ENCODE measurements at places on chromosomes 5 and 9.

DNA sequence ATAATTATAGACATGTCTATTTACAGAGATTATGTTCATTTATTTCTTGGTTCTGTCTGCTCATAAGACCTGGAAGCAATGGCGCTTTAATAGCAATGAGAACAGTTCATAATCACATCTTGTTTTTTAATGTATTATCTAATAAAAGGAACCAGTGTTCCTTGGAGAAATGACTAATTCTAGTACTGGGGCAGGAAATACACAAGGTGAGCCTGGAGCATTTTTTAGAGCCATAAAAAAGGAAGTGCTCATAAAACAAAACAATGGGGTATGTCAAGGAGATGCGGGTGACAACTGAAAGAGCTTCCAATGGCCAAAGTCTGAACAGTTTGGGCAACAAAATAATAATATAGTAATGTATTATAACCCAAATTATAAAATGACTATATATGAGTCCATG is 531.9 kb upstream of the CHD1 start:
- no peak for DNase-seq

DNA sequence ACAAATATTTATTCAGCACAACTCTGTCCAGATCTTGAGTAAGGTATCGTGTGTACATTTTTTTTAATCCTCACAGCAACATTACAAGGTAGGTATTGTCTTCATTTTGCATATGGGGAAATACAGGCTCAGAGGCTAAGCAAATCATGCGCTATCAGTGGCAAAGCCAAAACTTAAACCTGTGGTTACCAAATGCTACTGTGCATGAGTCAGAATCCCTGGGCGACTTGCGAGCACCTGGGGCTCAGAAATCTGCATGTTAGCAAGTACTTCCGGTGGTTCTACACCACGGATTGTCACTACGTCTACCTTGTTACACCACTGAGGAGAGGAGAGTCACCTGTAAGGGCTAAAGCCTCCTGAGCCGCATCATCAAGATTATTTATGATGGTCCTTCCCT is 21.3 kb downstream of the C5orf58 start:
- peak; percentile 74 for DNase-seq

DNA sequence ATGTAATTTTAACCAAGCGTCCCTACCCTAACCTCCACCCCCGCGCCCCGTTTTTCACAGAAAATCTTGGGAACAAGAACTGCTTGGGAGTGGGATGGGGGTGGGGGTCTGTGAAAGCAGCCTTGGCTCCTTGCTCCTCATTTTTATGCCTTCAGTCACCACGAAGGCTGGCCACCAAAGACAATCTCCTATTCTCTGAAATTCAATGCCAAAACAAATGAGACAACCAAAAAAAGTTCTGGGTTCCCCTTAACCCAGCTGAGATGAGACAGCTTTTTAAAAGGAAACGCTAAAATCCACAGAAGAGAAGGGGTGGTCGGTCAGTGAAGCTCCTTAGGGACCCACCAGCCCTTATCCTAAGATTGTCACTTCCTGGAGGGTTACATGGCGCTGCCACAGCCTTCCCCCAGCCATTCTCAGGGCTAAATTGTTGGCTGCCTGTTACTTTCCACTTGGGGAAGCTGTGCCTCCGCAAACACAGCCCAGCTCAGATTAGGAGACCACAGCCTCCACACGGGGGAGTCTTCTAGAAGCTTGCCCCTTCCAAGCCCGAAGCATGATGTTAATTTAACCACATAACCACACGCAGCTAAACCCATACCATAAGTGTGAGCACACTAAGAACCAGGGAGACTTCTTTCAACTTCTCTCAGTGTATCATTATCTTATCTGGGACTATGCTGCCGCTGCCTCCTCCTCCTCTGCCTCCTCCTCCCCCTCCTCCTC is 136.3 kb downstream of the FOXD1 start:
- no peak for DNase-seq

GRCh38 chr9:113931140-113931539 is 55.0 kb downstream of the ZNF618 start:
- no peak for DNase-seq

DNA sequence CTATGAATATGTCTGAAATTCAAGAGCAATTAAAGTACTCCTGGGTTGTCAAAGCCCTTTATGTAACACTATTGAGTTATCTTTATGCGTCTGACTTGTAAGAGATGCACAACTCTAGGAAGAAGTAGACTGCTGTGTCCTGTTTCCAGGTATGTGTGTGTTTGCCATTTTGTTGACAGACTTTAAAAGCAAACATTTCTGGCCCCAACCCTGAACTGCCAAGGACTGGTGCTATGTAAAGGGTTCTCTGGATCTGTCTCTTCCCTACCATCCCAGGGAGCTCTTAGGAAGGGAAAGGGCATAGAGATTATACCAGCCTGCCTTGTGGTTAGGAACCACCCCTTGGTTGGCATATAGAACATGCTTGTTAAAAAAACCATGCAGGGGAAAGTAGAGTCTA is 12.1 kb downstream of the SLC22A5 start:
- DNase-seq: no peak

GRCh38 chr9:107982001-107982400 is 492.4 kb upstream of the KLF4 start:
- DNase-seq: no peak

DNA sequence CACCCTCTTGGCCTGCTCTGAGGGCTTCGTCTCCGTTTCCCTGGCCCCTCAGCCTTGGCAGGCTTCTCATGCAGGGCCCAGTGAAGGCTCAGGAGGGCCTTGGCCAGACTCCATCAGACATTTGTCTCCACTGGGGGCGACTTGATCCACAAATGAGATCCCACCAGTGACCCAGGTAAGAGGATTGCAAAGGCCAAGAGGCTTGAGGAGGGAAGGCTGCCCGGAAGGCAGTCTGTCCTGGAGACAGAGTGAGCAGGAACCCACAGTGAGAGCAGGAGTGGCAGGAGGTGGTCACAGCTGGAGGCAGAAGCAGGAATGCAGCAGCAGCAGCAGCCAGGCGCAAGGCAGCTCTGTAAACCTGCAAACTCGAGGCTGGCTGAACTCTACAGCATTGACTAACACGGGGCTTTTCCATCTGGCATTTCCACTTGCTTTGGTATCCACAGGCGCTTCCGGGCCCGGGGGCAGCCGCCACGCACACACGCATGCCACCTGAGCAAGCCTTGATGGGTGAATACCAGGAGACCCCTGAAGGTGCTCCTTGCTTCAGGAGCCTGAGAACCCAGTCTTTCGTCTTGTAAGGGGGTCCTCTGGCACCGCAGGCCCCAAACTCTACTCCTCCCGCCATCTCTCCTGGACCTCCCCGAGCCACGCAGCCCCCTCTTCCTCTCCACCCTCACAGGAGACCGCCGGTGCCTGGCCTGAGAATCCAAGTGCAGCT is 14.7 kb downstream of the MGAT1 start:
- DNase-seq: no peak

GRCh38 chr9:108134486-108135128 is 645.0 kb upstream of the KLF4 start:
- no peak for DNase-seq

GRCh38 chr5:74319076-74319475 is 321.5 kb downstream of the ENC1 start:
- no peak for DNase-seq

DNA sequence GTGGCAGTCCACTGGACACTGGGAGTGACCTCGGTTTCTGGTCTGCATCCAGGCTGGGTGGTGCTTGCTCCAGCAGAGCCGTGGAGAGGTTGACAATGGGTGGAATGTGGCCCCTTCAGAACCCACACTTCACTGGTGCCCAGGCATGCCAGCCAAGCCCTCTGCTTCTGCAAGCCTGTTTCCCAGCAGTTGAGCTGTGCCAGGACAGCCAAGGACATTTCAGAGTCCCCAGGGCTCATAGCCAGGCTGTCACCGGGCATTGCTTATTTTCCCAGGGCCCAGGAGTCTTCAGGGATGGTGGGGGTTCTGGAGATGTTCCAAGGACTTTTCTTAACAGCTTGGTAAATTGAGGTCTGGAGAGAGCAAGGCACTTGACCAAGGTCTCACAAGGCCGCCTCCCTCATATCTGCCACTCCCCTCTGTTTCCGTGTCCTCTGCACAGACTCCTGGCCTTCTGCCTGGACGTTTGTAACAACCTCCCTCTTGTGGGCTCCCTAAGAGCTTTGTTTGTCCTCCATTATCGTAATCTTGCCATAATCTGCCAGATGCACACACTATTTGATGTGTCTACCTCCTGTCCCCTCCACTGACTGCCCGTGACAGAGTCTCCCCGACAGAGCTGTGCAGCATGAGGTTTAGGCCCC is 3.8 kb upstream of the NDST1 start:
- DNase-seq: no peak

- DNase-seq: no peak
These were observed 221.9 kb downstream of the IRX2 start for GRCh38 chr5:2529371-2530092.

GRCh38 chr9:134381671-134382516 is 55.6 kb downstream of the RXRA start:
- peak; percentile 76 for DNase-seq

GRCh38 chr5:126615286-126615685 is 14.5 kb downstream of the PHAX start:
- no peak for DNase-seq

GRCh38 chr9:20593105-20593504 is 29.2 kb downstream of the MLLT3 start:
- no peak for DNase-seq

GRCh38 chr5:67575087-67575486 is 378.5 kb upstream of the CD180 start:
- DNase-seq: no peak

GRCh38 chr9:33393581-33393980 is 8.8 kb downstream of the AQP7 start:
- no peak for DNase-seq

- peak; percentile 30 for DNase-seq
These were observed 50.3 kb downstream of the GNAQ start for GRCh38 chr9:77981332-77981731.

GRCh38 chr5:55427157-55427556 is 107.6 kb downstream of the PLPP1 start:
- no peak for DNase-seq

DNA sequence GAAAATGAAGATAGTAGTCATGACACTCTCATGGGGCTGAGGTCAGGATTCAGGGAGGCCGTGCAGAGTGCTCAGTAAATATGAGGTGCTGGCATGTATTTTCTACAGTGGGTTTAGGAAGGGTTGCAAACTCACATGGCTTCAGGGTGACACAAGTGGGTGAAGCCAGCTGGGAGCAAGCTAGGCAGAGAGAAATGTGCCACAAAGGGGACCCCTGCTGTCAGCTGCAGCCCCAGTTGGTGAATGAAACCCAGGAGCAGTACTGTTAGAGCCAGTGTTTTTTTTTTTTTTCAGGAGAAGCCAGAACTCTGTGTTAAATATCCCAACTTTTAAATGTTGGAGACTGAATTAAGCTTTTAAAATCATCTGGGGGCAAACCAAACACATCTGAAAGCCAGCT is 75.3 kb downstream of the INSYN2B start:
- no peak for DNase-seq

GRCh38 chr5:130102960-130103359 is 198.7 kb downstream of the CHSY3 start:
- DNase-seq: no peak

DNA sequence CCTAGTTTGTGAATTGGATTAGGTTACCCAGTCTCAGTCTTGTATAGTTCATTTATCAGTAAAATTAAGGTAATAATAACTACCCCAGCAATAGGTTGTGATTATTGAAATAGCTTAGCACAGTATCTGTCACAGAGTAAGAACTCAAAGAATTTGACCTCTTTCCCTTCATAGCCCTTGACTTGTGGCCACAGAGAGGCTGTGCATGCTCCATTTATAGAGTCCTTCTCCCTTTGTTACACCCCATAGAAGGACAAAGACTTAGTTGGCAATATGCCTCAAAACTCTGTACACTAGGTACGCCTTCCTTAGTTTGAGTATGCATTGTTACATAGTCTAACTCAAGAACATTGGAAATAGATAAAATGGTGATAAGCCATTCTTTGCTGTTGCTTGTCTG is 257.2 kb downstream of the KCTD16 start:
- DNase-seq: no peak

DNA sequence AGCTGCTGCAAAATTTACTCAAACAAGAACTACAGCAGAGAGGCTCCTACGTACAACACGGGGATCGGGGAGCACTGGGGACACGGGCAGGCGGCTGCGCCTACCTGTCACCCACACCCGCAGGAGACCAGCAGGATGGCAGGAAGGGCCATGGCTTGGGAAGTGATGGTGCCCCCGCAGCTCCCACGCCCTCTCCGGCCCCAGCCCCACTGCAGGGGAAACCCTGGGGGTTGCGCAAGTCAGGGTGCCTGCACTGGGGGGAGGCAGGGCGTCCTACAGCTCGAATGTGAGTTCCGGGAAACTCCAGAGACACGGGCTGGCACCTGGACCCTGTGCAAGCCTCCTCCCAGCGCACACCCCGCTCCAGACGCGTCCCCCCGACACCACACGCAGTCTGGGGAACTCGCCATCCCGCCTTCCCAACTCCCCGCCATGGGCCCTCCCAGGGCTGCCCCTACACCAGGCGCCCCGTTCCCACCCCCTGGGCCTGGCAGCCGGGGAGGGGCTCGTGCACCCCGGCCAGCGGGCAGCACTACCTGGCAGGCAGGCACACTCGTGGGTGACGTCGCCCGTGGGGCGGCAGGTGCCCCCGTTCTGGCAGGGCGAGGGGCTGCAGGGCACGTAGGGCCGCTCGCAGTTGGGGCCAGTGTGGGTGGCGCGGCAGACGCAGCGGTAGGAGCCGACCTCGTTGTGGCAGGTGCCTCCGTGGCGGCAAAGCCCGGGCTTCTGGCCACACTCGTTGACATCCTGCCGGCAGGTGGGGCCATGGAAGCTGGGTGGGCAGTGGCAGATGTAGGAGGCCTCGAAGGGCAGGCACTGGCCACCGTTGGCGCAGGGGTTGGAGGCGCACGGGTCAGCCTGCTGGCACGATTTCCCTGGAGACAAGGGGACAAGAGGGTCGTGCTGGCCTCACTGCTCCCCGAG is 23.3 kb downstream of the NOTCH1 start:
- peak; percentile 52 for DNase-seq

- no peak for DNase-seq
These were observed 31.4 kb upstream of the SPTLC1 start for GRCh38 chr9:92146610-92147009.

GRCh38 chr5:103389846-103390245 is 131.3 kb downstream of the MACIR start:
- DNase-seq: no peak

GRCh38 chr5:41270423-41271251 is 57.3 kb upstream of the C6 start:
- no peak for DNase-seq

DNA sequence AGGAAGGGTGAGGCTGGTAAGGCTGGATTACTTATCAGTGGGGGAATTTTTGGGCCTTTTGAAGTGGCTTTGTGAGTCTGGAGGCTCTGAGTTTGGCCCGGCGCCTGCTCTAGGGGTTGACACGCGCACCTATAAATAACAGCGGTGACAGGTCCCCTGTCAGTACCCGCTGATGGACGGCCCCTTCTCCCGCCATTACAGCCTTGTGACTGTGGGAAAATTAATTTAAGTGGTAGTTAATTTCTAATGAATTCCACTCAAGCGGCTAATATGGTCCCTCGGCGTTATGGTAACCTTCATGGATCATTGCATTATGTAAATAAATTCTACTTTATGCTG is 16.5 kb downstream of the MRPL36 start:
- no peak for DNase-seq
